Activated CD4-positive, alpha-beta T cell treated with anti-CD3 and anti-CD28 coated beads for 48 hours (primary cell): ENCODE measurements at places on chromosomes 2 and 18.
A peak's percentile ranks its signal among the peaks of the same experiment; 100 is the strongest.

- no peak for DNase-seq
Observed at GRCh38 chr2:177905640-177906039, 166.9 kb downstream of the PDE11A start.

DNA sequence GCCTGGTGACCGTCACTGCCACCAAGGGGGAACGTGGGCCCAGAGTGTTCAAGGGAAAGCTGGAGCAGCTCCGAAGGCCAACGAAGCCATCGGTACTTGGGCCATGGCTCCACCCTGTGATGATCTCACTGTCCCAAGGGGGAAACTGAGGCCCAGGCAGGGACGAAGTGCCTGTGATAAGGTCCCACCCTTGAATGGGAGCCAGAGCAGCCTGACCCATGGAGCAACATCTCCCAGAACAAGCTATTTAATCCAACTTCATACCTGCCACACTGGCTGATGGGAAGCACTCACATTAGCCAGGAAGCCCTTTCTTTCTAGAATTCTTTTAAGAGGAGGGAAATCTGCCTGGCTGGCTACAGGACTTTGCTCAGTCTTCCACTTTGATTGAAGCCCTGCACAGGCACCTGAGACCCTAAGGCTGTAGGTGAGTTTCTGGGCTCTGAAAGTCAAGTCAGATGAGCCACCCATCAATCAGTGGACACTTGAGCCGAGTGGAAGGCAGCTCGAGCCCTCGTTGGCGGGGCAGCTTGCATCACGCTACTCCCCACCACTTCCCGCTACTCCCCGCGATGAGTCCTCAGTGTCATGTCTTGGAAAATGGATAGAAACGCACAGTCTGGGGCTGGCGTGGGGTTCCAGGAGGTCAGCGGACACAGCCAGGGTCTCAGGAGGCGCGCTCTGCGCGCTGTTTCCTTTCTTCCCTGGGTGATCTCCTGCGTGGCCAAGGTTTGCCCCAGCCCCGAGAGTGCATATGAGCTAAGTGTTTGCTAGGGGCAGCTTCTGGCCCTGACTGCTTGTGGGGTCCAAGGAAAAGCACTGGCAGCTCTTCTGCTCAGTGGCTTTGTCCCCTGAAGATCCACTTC lies 2.5 kb upstream of the HS6ST1 start:
- no peak for DNase-seq

DNA sequence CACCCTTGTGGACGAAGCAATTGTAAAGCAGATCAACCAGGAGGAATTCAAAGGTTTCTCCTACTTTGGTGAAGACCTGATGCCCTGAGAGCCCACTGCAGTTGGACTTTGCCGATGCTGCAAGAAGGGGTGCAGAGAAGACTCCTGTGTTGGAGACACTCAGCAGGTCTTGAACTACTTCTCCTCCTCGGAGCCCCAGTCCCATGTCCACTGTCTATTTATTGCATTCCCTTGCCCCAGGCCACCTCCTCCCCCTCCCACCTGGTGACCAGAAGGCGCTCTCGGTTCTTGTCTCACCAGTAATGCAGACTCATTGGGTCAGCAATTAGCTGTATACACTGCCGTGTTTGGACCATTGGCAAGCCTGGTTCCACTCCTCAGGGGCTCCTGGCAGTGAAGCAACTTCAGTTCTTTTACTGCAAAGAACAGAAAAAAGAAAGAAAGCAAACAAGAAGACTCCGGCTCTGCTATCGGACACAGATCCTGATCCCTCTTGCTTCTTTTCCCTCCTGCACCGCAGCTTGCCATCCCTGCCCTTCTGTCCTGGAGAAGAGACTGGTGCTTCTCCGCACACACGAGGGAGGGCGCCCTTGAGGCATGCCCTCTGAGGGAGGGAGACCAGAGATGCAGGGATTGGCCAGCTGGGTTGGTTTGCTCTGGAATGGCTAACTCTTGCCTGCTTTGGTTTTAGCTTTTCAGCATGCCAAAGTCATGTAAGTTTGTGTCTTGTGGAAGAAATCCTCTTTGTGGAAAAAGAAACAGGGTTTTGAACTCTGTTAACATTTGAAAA lies 112.2 kb upstream of the EPAS1 start:
- no peak for DNase-seq

DNA sequence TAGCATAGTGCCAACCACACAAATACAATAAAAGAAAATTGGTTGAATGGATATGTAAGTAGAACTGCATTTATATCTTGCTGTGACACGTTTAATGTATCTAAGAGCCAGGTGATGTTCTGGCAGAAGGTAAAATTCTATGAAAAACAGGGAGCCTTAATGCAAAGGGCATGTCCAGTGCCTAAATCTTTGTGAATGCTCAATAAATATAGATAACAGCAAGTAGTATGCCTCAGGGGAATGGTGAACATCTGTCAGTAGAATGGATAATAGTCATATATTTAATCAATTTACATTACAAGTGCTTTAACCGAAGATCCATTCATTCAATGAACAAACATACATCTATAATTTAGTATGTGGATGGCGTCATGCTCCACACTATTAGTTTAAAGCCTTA lies 43.7 kb upstream of the NYAP2 start:
- no peak for DNase-seq

- DNase-seq: no peak
Observed at GRCh38 chr2:182300608-182301007, 126.2 kb downstream of the PDE1A start.

- no peak for DNase-seq
Observed at GRCh38 chr2:16700551-16701259, 35.1 kb upstream of the CYRIA start.

- DNase-seq: no peak
Observed at GRCh38 chr2:68050353-68050752, 12.5 kb downstream of the C1D start.

GRCh38 chr2:240881913-240882312 lies 13.3 kb downstream of the AGXT start:
- DNase-seq: no peak

GRCh38 chr2:219552382-219553167 lies 8.7 kb downstream of the TMEM198 start:
- DNase-seq: peak; percentile 86

DNA sequence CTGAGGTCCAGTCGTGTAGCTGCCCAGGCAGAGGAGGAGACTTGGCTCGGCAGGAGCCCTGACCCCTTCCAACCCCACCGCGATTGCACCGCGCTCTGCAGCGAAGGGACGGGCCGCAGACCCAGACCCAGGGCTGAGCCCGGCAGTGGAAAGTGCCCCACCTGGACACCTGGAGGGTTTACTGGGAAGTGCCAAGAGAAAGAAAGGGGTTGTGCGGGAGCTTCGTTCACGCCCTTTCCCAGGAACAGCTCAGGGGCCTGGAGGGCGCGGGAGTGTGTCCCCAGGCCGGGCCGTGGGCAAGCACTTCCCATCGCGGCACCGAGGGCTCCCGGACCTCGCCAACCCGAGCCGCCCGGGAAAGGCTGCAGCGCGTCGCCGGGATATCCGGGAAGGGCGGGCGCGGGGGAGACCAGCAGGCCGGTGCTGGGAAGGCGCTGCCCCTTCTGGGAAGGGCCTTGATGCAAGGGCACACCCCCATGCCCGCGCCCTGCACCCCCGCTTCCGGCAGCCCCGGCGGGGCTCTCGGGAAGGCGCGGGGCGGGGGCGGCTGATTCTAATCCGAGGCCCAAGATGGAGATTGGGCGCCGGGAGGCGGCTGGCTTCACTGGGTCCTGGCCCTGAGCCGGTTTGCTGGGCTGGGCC lies 36.1 kb upstream of the MRPL33 start:
- peak; percentile 80 for DNase-seq

DNA sequence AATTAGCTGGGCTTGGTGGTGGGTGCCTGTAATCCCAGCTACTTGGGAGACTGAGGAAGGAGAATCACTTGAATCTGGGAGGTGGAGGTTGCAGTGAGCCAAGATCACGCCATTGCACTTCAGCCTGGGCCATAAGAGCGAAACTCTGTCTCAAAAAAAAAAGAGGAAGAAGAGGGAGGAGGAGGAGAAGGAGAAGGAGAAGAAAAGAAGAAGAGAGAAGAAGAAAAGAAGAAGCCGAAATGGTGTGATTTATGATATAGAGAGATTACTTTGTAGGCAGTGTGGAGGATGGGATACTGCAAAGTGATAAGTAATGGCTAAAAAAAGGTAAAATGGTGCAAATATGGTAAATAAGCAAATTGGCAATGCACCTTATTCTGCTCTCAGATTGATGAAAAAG lies 25.1 kb downstream of the THNSL2 start:
- DNase-seq: no peak

GRCh38 chr18:78492813-78493371 lies 486.7 kb upstream of the SALL3 start:
- DNase-seq: no peak

DNA sequence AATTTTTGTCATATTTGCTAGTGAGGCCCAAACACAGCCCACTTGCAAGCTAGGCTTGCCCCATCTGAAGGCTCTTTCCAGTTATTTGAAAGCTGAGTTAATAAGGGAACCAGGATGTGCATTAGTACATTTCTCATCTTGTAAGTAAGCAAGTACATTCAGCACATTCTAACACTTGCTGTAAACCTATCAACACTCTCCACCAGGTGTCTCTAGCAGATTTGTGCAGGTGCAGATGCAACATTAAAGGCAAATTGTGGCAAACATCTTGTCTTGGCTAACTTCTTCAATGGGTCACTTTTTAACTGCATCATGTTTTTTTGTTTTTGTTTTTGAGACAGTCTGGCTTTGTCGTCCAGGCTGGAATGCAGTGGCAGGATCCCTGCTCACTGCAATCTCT lies 25.3 kb upstream of the MFSD6 start:
- no peak for DNase-seq

DNA sequence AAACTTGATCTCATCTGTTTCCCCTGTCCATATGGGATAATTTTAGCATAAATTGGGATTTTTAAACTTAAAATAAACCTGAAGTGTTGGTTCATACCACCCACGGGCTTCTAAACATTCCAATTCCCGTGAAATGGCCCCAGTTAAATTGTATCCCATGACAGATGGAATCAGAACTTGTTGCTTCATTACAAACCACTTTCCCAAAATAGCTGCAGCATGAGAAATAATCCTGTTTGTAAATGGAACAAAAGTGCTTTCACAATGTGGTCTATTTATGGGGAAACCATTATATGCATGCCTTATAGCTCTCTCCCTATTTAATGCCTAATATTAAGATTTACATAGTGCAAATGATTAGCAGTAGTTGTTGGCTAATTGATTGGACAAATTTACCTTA lies 15.9 kb downstream of the SCG2 start:
- DNase-seq: no peak

GRCh38 chr18:75261430-75262223 lies 51.0 kb downstream of the TSHZ1 start:
- no peak for DNase-seq

DNA sequence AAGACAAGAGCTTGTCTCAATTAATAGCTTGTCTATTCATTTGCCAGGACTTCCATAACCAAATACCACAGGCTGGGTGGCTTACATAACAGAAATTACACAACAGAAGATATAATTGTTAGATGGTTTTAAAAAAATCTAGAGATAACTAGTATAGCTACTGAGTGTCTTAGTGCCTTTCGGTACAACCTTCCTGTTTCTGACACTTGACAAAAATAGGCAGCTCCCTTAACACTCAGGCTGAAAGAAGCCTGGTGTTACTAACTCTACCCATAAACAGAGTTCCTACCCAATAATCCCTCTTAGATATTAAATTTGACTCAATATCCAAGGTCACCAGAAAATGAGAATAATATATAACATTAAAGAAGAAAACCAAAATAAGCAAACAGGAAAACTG lies 129.7 kb downstream of the BARD1 start:
- DNase-seq: no peak

- no peak for DNase-seq
Observed at GRCh38 chr2:230861552-230862255, 3.0 kb upstream of the ITM2C start.

DNA sequence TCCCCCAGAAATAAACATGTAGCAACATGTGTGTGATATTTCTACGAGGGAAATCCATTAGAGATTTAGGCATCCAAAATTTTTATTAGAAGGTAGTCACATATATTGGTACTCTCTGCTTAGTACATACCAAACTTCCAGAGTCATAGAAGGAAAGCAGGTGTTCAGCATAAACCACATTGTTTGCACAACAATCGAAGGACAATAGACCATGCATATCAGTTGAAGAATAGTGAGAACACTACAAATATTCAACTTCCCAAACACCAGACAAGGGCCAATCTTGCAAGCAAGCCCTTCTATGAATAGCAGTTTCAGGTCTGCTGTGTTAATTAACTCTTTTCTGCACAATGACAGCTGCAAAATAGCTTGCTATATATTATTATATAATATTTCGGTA lies 702.2 kb downstream of the ERBB4 start:
- no peak for DNase-seq

DNA sequence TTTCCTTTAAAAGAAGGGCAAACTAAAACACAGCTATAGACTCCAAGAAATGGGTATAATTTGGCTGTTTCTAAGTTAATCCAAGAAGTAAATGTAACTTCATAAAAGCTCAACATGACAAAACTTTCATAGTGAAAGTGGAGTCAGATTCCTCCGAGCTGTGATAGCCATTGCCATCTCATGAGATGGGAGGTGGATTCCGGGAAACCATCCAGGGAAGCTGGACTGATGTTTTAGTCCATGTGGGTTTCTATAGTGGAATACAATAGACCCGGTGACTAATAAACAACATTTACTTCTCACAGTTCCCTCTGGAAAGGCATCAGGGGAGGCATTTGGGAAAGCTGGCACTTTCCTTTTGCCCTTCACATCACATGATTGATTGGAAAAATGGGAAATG lies 10.0 kb upstream of the LAPTM4A start:
- no peak for DNase-seq

DNA sequence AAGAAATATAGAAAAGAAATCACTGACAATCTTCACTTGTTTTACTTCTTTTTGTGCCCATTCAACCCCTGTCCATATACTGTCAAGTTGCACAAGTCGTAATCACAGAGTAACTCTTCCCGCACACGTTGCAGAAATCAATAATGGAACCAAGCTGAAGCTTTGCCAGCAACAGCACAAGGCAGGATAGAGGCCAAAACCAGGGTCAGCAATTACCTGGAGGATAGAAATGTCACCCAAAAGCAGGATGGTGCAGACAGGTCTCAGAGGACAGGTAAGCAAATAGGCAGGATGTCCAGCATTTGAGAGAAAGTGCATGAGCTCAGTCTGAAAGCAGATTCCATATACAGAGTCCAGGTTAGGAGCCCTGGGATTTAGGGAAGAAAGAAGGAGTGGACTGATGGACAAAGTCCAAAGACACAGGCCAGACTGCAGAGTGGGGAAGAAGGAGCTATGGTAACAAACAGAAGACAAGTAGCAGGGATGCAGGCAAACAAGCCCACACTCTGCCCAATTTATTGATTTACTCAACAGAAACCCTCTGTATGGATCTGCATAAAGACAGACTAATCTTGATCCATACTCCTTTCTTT lies 52.7 kb downstream of the PID1 start:
- no peak for DNase-seq

DNA sequence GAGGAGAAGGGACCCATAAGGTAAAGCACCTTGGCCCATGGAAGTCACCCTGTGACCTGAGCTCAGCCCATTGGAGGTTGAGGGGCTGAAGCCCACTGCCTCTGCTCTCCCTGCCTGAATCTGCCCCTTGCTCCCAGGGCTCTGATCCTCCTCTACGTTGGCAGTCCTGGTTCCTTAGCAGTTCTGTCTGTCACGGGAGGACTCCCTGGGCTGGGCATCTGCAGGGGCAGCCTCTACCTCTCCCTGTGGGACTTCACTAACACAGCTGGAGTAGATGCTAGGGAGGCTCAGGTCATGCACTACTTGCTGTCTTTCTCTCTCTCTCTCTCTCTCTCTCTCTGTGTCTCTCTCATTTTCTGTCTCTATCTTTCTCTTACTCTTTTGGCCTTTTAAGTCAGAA lies 8.7 kb downstream of the GYPC start:
- DNase-seq: no peak

- DNase-seq: no peak
Observed at GRCh38 chr2:131635611-131636010, 107.9 kb downstream of the CCDC74A start.

- DNase-seq: no peak
Observed at GRCh38 chr2:224287531-224287930, 114.4 kb downstream of the FAM124B start.
